Suprapubic skin (tissue), 4 donors: ENCODE measurements at places on chromosomes 6 and 20. TPM values are rescaled to one million over a fixed set of nuclear protein-coding genes. Genes with fewer than 3 reads are reported as not detected.

The CNBD2 gene
- total RNA-seq: 9.6 TPM

- H3K27me3 ChIP-seq: peaks cover 32% of the 10 kb centered on the region
- no peaks in the 10 kb centered on the region for H3K4me1 ChIP-seq
- no peak overlapping the region for H3K4me3 ChIP-seq
Measured at GRCh38 chr6:28710466-28711191, 184.9 kb downstream of the GPX5 start.

The TNFRSF21 gene
- total RNA-seq: 3.3 TPM

DNA sequence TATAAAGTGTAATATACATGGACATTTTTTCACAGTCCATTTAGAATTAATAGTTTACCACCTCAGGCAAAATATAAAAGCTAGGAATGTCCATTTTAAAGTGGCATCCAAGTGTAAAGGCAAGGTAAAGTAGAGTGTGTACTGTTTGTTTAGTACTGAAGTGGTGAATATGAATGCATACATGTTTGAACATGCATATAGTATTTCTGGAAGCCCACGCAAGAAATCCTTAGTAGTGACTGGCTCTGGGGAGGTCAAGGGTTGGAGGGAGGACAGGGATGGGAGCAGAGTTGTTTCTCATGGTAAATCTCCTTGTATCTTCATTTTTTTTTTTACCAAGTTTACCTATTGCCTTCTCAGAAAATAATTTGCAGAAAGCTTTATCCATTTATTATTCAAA, 129.2 kb downstream of the UNC5CL start:
- no peak overlapping the region for H3K4me3 ChIP-seq
- no peaks in the 10 kb centered on the region for H3K36me3 ChIP-seq
- DNase-seq: no peak
- peaks cover 8% of the 10 kb centered on the region for H3K4me1 ChIP-seq
- H3K27me3 ChIP-seq: no peaks in the 10 kb centered on the region
- no peak overlapping the region for H3K27ac ChIP-seq

- H3K4me1 ChIP-seq: peaks cover 26% of the 10 kb centered on the region
- H3K4me3 ChIP-seq: no peak overlapping the region
- no peaks in the 10 kb centered on the region for H3K27me3 ChIP-seq
- DNase-seq: no peak
Measured at GRCh38 chr6:109059571-109060021, 35.0 kb downstream of the SESN1 start.

The NELFE gene
- 72.1 TPM for total RNA-seq

The CRISP2 gene
- not detected for total RNA-seq

The ATP6V1G2 gene
- total RNA-seq: 1.4 TPM

GRCh38 chr6:40917603-40918002, 121.4 kb downstream of the UNC5CL start:
- H3K27ac ChIP-seq: no peak overlapping the region
- no peaks in the 10 kb centered on the region for H3K36me3 ChIP-seq
- DNase-seq: no peak
- H3K4me1 ChIP-seq: no peaks in the 10 kb centered on the region
- no peaks in the 10 kb centered on the region for H3K27me3 ChIP-seq
- no peak overlapping the region for H3K4me3 ChIP-seq

DNA sequence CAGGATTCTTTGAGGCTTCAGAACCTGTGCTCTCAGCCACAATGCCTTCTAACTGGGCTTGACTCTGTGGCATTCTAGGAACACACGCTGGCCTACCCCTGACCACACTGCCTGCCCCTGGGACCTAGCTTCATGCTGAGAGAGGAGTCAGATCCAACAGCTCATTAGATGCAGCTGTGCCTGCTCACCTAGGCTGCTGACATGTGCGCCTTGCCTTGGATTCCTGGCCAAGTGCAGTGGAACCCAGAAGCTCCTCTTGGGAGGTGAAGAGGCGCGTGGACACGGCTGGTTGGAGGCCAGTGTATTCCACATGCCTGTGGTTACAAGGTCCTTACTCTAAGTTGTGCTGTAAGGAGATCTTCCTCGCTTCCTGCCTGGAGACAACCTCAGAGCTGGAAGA, 24.7 kb upstream of the KCNK16 start:
- no peak overlapping the region for H3K27ac ChIP-seq
- H3K36me3 ChIP-seq: no peaks in the 10 kb centered on the region
- H3K27me3 ChIP-seq: no peaks in the 10 kb centered on the region
- DNase-seq: no peak
- no peaks in the 10 kb centered on the region for H3K4me1 ChIP-seq

DNA sequence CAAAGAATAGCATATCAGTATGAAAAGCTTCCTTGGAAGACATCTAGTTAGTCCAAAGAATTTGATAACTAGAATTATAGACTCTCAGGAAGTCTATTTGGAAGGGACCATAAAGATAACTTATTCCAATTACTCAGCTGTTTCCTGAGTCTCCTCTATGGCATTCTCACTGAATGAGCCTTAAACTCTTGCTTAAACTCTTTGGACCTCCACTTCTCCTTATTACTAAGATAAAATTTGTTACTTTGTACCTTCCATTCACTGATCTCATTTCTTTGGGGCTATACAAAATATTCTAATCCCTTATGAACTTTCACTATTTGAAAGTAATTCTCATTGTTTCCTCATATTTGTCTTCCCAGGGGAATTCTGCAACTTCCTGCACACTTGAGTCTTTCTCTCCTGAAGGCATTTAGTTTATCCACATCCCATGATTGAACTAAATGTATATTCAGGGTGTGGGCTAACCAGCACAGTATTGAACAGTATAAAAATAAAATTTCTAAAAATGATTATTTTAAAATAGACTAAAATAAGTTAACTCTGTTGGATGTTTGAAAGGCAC, 67.1 kb upstream of the NOTCH4 start:
- H3K36me3 ChIP-seq: no peaks in the 10 kb centered on the region
- no peaks in the 10 kb centered on the region for H3K4me1 ChIP-seq
- no peaks in the 10 kb centered on the region for H3K27me3 ChIP-seq
- H3K4me3 ChIP-seq: no peak overlapping the region
- no peak overlapping the region for H3K27ac ChIP-seq

- no peaks in the 10 kb centered on the region for H3K4me1 ChIP-seq
- H3K4me3 ChIP-seq: no peak overlapping the region
- H3K36me3 ChIP-seq: no peaks in the 10 kb centered on the region
- no peak for DNase-seq
- H3K27ac ChIP-seq: no peak overlapping the region
Measured at GRCh38 chr6:50030777-50031562, 9.2 kb upstream of the DEFB110 start.

DNA sequence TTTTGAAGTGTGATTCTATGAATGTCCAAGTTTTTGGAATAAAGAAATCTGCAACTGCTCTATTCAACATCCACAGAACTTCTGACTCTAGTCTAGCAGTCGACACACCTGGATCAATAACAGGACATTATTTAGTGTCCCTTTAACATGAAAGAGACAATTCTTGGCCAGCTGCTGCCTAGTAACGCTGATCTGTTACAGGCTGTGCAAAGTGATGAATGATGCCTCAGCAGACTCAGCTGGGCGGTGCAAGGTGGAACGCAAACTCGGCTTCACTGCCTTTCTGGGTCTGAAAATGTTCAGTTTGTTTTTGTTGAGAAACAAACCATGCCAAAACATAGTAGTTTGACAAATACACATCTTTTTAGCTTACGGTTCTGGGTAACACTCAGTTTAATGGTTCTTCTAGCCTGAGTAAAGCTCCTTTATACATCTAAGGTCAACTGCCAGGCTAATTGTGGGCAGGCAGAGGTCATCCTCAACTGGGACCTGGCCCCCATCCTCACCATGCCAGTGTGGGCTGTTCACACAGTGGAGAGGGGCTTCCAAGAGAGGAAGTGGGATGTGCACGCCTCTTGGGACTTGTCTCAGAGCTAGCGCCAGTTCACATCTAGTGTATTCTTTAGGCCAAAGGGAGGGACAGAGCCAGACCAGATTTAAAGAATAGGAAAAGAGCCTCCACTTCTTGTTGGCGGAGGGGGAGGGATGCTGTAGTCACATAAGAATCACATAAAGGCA, 879.7 kb downstream of the QKI start:
- H3K27me3 ChIP-seq: no peaks in the 10 kb centered on the region
- H3K4me3 ChIP-seq: no peak overlapping the region
- no peak overlapping the region for H3K27ac ChIP-seq
- no peak for DNase-seq
- H3K36me3 ChIP-seq: no peaks in the 10 kb centered on the region
- no peaks in the 10 kb centered on the region for H3K4me1 ChIP-seq

The ENPP1 gene
- 9.1 TPM for total RNA-seq

- peaks cover 9% of the 10 kb centered on the region for H3K4me1 ChIP-seq
- no peak overlapping the region for H3K27ac ChIP-seq
- no peaks in the 10 kb centered on the region for H3K27me3 ChIP-seq
Measured at GRCh38 chr6:90139272-90139817, 157.3 kb downstream of the BACH2 start.

DNA sequence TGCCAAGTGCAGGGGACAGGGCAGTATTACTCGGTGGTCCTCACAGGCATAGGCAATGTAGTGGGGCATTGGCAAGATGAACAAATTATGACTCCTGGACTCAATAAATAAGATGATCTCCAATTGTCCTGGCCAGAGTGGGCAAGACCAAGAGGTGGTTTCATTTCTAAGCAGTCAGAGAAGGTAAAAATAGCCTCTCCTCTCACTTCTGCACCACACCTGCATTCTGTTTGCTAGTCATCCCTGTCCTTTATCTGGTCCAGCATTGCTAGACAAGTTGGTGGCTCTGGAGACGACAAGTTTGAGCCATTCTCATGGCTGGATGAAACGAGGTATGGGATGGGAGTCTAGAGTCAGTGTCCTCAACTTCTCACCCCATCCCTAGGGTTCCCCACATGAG, 83.0 kb downstream of the BANF2 start:
- no peaks in the 10 kb centered on the region for H3K27me3 ChIP-seq
- no peak overlapping the region for H3K27ac ChIP-seq
- no peak for DNase-seq
- H3K4me3 ChIP-seq: no peak overlapping the region

GRCh38 chr6:123547216-123547978, 89.4 kb downstream of the TRDN start:
- no peaks in the 10 kb centered on the region for H3K27me3 ChIP-seq
- no peak overlapping the region for H3K27ac ChIP-seq
- no peaks in the 10 kb centered on the region for H3K36me3 ChIP-seq
- no peak for DNase-seq
- H3K4me3 ChIP-seq: no peak overlapping the region
- no peaks in the 10 kb centered on the region for H3K4me1 ChIP-seq

DNA sequence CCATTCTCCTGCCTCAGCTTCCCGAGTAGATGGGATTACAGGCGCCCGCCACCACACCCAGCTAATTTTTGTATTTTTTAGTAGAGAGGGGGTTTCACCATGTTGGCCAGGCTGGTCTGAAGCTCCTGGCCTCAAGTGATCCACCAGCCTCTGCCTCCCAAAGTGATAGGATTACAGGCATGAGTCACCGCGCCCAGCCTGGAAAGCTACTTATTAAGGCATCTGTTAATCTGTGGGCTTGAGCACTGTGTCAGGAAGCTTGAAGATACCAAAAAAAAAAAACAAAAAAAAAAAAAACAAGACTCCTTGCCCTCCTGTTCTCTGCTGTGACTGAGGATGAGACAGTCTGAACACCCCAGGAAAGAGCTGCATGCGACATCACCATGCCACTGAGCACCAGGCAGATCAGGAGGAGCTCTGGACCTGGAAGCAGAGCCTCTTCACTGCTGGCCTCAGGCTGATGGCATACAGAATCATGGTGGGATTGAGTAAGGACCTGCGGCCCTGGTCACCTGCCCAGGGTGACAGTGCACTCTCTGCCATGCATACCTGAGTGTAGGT, 166.5 kb upstream of the SNX9 start:
- no peak overlapping the region for H3K4me3 ChIP-seq
- no peaks in the 10 kb centered on the region for H3K27me3 ChIP-seq
- no peak overlapping the region for H3K27ac ChIP-seq
- no peaks in the 10 kb centered on the region for H3K4me1 ChIP-seq
- peaks cover 8% of the 10 kb centered on the region for H3K36me3 ChIP-seq
